ENCODE measurements at places on chromosomes 16 and 17.

GRCh38 chr16:66299349-66299748 lies 67.1 kb upstream of the CDH5 start:
- DNase-seq: no peak

- DNase-seq: no peak
These were observed 606.3 kb upstream of the CDH11 start for GRCh38 chr16:65728167-65728566.

- DNase-seq: no peak
These were observed 20.1 kb upstream of the ITGAE start for GRCh38 chr17:3821101-3821500.

- no peak for DNase-seq
These were observed 25.3 kb upstream of the SEC14L1 start for GRCh38 chr17:77115510-77115909.

DNA sequence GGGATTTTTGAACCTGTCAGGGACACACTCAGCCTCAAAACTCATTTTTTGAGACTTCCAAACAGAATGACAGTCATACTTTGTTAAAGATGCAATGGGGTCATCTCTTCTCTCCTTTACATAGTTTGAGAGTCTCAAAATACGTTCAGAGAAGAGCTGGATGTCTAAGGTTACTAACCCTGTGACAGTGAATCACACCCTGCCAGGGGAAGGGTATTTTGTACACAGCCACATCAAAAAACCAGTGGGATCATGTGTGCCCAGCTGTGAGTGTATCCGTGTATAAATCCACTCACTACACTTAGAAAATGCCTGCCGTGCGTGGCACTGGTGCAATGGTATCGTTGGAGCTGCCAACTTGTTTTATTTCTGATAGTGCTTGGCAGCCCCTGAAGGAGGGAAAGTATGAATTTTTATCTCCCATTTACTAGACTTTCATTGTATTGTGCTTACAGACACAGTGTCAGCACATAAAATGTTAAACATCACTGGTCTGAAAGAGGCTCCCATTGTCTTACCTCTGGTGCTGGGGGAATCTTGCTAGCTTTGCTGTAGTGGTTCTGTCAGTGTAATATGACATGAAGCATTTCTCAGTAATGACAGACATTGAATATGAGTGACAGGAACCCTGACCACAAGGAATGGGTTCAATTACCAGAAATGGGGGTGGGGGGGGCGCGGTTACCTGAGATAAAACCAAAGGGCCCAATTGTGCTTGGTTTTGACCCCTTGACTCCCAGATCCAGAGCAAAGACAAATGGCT lies 256.3 kb downstream of the FTO start:
- no peak for DNase-seq

DNA sequence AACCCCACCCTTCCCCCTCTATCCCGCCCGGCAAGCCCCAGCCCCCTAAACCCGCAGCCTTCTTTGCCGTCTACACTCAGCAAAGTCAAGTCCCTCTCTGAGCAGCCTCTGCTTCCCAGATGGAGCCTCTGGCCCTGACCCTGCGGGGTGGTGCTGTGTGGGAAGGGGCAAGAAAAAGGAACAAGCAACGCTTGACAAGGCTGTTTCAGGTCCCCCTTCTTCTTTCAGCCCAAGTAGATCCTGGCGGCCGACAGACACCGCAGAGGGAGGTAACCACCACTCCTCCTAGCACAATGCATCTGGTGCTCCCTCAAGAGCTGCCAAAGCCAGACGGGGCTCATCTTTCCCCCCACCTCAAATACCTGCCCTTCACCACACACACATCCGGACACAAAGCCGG lies 178.3 kb downstream of the ENGASE start:
- DNase-seq: no peak

DNA sequence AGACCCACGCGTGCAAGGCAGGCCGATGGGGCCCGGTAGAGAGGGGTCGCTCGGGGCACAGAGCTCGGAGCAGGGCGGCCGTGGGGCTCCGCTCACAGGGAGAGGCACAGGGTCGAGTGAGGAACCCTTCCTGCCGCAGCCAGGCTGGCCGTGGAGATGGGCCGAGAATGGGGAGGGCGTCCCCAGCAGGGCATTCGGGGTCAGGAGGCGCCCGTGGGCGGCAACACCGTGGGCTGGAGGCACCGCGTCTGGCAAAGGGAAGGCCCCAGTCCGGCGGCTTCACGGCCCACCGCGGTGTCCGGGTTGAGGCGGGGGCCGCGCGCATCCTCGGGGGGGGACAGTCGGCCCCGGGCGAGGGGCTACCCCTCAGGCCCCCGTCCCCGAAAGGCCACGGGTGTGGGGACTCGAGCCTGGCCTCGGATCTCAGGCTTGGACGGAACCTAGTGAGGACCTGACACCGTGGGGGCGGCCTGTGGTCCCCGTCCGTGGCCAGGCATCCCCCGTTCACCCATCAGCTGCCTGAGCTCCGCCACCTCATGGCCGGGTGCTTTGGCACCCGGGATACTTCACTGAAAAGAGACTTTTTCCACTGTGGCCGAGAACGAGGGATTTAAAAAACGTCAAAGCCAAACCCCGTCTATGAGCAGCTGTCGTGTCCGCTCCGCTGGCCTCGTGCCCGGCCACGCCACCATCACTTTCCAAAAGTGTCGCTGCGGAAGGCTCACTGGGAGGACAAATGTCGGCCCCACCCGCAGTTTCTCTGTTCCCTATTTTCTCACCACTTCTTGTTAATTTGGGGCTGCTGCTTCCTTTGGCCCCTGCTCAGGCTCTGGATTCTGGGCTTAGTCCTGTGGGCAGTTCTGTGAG lies 73.6 kb downstream of the METRNL start:
- DNase-seq: no peak

GRCh38 chr17:6969323-6969726 lies 26.5 kb upstream of the ALOX12 start:
- no peak for DNase-seq

GRCh38 chr17:57708410-57708809 lies 36.7 kb downstream of the CCDC182 start:
- DNase-seq: no peak

GRCh38 chr17:58119491-58119890 lies 28.7 kb upstream of the OR4D1 start:
- DNase-seq: no peak

DNA sequence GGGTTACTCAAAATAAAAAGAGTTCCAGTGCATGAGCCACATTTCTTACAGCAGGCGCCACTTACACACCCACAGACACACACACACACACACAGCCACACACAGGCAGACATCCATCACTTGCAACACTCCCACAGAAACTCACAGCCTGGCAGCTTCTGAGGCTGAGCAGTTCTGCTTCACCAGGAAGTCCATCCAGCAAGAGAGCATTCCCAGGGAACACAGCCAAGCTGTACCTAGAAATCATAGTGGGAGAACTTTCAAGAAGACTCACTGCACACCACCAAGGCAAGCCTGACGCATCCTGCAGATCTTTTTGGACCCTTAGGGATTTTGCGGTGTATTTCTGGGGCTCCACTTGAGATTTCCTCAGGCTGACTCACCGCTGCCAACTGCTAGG lies 140.9 kb upstream of the WSB1 start:
- no peak for DNase-seq

DNA sequence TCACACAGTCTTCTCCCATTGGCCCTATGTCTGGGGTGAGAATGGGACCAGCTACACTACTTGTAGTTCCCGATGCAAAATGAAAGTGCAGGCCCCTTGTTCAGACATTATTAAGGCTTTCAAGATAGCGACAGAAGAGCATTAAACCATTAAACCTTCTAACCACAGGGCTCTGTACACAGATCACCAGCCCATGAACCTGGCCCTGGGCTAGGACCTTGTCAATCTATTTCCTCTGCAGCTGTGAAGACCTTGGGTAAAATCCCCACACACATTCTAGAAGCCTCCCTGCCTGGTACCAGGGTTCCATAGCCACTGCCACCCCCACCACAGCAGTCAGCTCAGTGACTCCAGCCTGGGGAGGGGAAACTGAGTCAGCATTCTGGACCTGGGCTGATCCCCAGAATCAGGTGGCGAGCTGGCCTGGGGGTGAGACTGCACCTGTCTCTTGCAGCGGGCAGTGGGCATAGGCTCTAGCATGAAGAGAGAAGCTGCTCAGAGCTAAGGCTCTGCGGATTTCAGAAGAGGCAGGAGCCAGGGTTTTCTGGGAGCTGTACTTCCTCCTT lies 119.7 kb upstream of the LHX1 start:
- no peak for DNase-seq
